SHP77 treated with DMSO at 0.1 percent for 48 hours (cell line): ENCODE measurements at places on chromosomes 13 and 19.
A peak's percentile ranks its signal among the peaks of the same experiment; 100 is the strongest.

GRCh38 chr19:3604227-3604986 is 2.3 kb downstream of the TBXA2R start:
- no peak for DNase-seq

DNA sequence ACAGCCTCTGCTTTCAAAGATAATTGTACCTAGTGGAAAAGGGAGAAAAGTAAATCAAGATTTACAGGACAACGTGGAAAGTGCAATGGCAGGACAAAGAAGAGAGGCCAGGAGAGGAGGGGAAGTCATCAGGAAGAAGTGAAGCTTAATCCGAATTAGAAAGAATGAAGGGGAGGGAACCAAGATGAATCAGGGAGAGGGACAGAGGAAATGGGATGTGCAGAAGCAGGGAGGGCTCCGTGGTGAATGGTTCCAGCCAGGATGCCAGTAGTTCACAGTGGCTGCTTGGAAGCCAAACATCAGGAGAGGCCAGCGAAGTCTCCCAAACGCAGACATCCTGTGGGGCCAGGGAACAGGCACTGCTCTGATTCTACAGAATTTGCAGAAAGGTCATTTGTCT is 144.4 kb downstream of the LIG4 start:
- no peak for DNase-seq

- no peak for DNase-seq
These were observed 106.3 kb upstream of the SERTM1 start for GRCh38 chr13:36567485-36567884.

DNA sequence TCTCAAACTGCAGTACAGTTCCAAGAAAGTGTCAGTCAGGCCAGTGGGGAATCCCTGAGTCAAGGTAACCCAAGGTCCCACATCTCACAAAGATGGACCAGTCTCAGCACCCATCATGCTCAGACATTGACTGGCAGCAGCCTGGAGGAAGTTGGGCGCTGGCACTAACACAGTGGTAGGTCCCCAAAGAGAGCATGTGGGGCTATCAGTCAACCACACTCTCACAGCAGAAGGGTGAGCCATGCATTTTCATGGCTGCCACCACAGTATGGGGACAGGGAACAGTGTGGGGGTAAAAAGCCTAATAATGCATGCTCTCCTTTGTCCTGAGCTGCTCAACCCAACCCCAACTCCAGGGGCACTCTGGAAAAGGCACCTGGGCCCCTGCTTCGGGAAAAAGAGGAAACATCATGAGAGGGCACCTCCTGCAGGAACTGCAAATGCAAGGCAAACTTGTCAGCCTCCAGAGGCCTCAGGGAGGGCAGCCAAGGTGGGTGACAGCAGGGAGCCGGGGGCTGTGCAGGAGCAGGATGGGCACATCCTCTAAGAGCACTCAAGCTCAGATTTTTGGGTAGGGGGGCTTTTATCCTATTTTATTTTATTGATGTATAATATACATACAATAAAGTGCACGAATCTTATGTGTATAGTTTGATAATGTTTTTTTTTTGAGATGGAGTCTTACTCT is 9.5 kb upstream of the PLEKHF1 start:
- no peak for DNase-seq

DNA sequence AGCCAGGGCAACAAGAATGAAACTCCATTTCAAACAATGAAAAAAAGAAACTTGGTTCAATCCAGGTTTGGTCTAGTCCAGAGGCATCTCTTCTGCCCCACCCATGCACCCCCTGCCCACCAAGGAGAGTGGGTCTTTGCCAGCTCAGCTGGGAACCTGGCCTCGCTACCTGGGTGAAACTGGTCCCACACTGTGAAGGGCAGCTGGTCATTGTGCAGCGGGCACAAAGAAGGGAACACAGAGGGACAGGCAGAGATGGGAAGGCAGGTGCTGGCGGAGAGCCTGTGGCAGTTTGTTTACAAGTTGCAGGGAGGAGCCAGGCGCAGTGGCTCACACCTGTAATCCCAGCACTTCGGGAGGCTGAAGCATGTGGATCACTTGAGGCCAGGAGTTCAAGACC is 50.2 kb downstream of the CPAMD8 start:
- no peak for DNase-seq

DNA sequence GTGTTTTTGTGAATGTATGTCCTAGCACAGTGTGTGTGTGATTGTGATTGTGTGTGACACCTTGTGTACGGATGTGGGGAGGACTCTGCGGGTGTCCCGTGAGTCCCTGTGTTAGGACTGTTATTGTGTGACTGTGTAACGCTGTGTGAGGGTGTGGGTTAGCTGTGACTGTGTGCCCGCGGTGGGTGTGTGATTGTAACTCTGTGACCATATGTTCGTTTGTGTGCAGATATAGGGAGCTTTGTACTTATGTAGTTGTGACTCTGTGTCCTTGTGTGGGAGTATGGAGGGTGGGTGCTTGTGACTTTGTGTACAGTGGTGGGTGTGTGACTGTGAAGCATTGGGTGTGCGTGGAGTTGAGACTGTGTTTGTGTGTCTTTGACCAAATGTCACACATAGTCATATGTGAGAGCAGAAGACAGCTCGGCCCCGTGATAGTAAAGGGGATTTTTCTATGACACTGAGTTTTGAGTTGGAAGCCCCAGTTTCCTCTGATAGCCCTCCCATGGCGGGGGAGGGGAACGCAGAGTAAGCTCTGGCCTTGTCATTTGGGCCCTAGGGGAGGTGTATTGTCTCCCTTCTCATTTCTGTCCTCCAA is 949 bp upstream of the ZNF260 start:
- DNase-seq, result no peak

DNA sequence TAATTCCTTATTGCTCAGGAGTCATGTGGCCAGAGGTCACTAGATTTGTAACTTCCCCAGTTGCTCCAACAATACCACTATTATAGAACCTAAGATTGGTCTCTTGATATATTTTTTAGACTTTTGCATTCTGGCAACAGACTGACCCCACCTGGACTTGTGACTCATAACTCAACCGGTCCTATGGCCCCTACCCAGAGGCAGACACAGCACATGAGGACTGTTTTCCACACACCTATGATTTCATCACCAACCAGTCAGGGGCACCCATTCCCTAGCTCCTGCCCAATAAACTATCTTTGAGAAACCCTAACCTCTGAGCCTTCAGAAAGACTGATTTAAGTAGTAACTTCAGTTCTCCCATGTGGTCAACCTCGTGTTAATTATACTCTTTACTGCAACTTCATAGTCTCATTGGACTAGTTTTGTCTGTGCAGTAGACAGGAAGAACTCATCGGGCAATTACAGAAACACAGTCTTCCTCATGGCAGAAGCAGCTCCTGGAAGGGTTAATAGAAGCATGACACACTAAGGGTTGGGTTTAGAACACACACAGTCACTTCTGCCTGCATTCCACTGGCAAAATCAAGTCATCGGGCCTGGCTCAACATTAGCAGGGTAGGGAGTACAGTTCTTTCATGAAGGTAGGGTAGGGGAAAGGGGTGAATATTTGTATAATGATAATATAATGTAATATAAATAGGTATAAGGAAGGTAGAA is 251.8 kb downstream of the UQCRFS1 start:
- no peak for DNase-seq

DNA sequence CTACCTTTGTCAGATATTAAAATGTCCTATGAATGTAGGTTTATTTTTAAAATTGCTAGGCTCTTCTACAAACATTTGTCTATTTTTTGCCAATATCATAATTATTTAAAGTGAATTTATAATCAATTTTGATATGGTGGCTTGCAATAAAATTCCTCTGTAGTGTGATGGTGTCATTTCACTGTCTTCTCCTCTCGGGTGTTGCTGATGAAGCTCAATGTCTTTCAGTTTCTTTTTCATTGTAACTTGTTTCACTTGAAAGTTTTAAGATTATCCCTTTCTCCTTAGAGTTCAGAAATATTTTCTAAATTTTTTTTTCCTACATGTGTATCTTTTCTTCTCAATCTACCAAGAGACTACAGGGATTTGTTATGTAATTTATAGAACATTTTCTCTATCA is 267.1 kb upstream of the EDNRB start:
- no peak for DNase-seq

- no peak for DNase-seq
These were observed 2.4 kb downstream of the PIK3R2 start for GRCh38 chr19:18155095-18156087.

GRCh38 chr13:111177081-111177711 is 62.1 kb downstream of the ARHGEF7 start:
- peak; percentile 97 for DNase-seq
